Ovary (tissue), 10 donors: ENCODE measurements at places on chromosomes 1 and 21. TPM values are rescaled to one million over a fixed set of nuclear protein-coding genes. Genes with fewer than 3 reads are reported as not detected.

The SHE gene
- polyA plus RNA-seq = 6.9 TPM

- no peaks in the 10 kb centered on the region for H3K4me1 ChIP-seq
- no peak overlapping the region for H3K4me3 ChIP-seq
- no peaks in the 10 kb centered on the region for H3K27me3 ChIP-seq
- no peaks in the 10 kb centered on the region for H3K36me3 ChIP-seq
- no peak for DNase-seq
Observed at GRCh38 chr21:40021558-40022351, 154.5 kb downstream of the PCP4 start.

- no peak for DNase-seq
- H3K27ac ChIP-seq = no peak within 1 kb of the TSS
- H3K4me1 ChIP-seq = no peaks in the 10 kb centered on the region
- no peak within 1 kb of the TSS for H3K4me3 ChIP-seq
- H3K27me3 ChIP-seq = no peaks in the 10 kb centered on the region
- H3K36me3 ChIP-seq = no peaks in the 10 kb centered on the region
Observed at GRCh38 chr1:161089251-161089924, at the start of gene NECTIN4. TSS of gene NECTIN4 (minus strand) at chr1:161089558. CDS start at chr1:161089296, 262 bp downstream.

DNA sequence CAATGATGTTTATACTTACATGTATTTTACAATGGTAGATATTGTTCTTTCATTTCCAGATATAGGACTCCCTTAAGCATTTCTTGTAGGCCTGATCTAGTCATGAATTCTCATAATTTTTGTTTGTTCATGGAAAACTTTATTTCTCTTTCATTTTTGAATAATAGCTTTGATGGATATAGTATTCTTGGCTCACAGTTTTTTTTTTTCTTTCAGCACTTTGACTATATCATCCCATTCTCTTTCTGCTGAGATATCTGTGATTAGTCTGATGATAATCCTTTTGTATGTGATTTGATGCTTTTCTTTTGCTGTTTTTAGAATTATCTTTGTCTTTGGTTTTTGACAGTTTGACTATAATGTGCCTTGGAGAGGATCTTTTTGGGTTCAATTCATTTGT lies 24.1 kb upstream of the CHODL start:
- no peak for DNase-seq
- no peaks in the 10 kb centered on the region for H3K27me3 ChIP-seq
- H3K36me3 ChIP-seq = no peaks in the 10 kb centered on the region
- H3K4me1 ChIP-seq = no peaks in the 10 kb centered on the region
- H3K27ac ChIP-seq = no peak overlapping the region

The ZNF683 gene
- polyA plus RNA-seq = not detected

DNA sequence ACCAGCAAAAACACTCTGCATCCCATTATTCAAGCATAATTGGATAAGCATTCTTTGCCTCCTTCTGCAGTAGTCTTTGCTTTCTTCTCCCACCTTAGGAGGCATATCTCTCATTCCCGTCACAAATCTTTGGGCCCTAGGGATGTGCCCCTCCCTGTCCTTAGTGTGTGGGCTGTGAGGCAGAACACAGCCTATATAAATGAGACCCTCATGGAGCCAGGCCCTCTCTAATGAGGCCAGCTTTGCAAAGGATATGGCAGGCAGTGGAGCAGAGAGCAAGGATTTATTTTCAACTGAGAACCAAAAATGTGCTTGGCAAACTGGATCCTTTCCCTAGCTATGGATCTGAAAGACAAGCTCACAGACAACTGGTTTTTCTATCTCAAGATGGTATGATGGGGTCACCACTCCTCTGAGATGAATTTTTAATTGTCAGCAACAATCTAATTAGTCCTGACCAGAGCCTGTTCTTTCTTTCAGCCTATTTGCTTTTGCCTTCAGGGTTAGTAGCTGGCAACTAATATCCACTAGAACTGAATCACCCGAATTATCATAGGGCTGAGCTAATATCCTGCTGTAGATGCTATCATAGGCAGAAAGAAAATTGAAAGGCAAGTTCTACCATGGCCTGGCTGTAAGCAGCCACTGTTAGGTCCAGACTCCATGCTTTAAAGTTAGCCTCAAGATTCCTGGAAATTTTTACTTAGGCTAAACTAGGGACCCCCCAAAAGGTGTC lies 134.2 kb downstream of the SYT2 start:
- no peak overlapping the region for H3K4me3 ChIP-seq
- H3K4me1 ChIP-seq = peaks cover 26% of the 10 kb centered on the region
- peak overlapping the region; percentile 39 for H3K27ac ChIP-seq

GRCh38 chr1:48127735-48128685 lies 94.5 kb upstream of the SLC5A9 start:
- DNase-seq = no peak
- H3K4me3 ChIP-seq = no peak overlapping the region
- no peak overlapping the region for H3K27ac ChIP-seq
- H3K27me3 ChIP-seq = no peaks in the 10 kb centered on the region
- H3K36me3 ChIP-seq = no peaks in the 10 kb centered on the region

DNA sequence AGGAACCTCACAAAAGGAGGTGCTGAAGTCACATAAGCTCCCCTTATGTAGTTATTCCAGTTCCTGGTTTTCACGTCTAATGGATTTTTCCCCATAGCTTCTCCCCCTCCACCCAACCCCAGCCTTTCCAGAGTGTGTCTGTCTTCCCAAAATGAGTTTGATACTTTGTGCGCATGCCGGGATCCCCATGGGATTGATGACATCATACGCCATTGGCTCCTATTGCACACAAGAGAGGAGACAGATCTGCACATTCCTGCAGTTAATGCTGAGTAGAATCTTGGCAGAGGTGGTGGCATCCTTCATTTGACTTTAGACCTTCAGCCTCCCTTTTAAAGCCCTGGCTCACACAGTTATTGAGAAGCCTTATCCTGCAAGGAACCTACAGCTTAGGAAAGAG lies 71.4 kb downstream of the DDR2 start:
- no peak overlapping the region for H3K27ac ChIP-seq
- no peak for DNase-seq
- no peaks in the 10 kb centered on the region for H3K36me3 ChIP-seq
- no peaks in the 10 kb centered on the region for H3K27me3 ChIP-seq
- H3K4me1 ChIP-seq = peaks cover 27% of the 10 kb centered on the region

- H3K4me3 ChIP-seq = no peak overlapping the region
- H3K4me1 ChIP-seq = no peaks in the 10 kb centered on the region
- no peaks in the 10 kb centered on the region for H3K27me3 ChIP-seq
- H3K36me3 ChIP-seq = no peaks in the 10 kb centered on the region
- DNase-seq = no peak
- H3K27ac ChIP-seq = no peak overlapping the region
Observed at GRCh38 chr1:200437556-200438203, 27.8 kb upstream of the ZNF281 start.

GRCh38 chr1:230139741-230140140 lies 72.7 kb downstream of the GALNT2 start:
- peaks cover 22% of the 10 kb centered on the region for H3K4me1 ChIP-seq
- H3K36me3 ChIP-seq = no peaks in the 10 kb centered on the region
- no peak for DNase-seq
- no peaks in the 10 kb centered on the region for H3K27me3 ChIP-seq
- H3K27ac ChIP-seq = no peak overlapping the region

The OR2W3 gene
- 0.22 TPM for polyA plus RNA-seq

DNA sequence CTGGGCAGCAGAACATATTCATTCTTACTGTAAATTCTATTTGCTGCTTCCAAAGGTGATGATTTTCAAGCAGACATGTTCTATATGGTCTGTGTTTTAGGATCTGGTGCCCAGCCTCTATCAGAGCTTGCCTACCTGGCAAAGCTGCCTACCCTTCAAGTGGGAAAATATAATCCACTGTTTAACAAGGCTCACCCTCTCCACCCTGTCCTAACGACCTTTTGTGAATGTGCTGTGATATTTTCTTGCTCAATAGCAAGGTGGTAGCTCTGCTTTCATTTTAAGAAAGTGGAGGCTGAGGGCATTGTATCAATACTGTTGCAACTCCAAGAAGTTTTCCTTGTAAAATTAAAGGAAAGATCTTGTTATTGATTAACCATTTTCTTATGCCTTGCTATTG lies 26.0 kb upstream of the AGO1 start:
- H3K27me3 ChIP-seq = no peaks in the 10 kb centered on the region
- no peak overlapping the region for H3K4me3 ChIP-seq
- peaks cover under 1% of the 10 kb centered on the region for H3K4me1 ChIP-seq
- no peak for DNase-seq
- H3K36me3 ChIP-seq = no peaks in the 10 kb centered on the region
- H3K27ac ChIP-seq = no peak overlapping the region

The ZBTB8B gene
- polyA plus RNA-seq = 0.10 TPM

The HSD11B1 gene
- polyA plus RNA-seq = 32.0 TPM

The HAO2 gene
- polyA plus RNA-seq = not detected

GRCh38 chr1:84247425-84248220 lies 53.9 kb upstream of the SAMD13 start:
- H3K27ac ChIP-seq = no peak overlapping the region
- no peak for DNase-seq
- no peaks in the 10 kb centered on the region for H3K4me1 ChIP-seq
- H3K36me3 ChIP-seq = no peaks in the 10 kb centered on the region
- no peak overlapping the region for H3K4me3 ChIP-seq

- DNase-seq = no peak
- peak overlapping the region; percentile 95 for H3K27ac ChIP-seq
Observed at GRCh38 chr1:19980314-19980713, 896 bp upstream of the PLA2G2A start.

- no peak overlapping the region for H3K27ac ChIP-seq
- no peak for DNase-seq
- H3K27me3 ChIP-seq = no peaks in the 10 kb centered on the region
Observed at GRCh38 chr1:41812051-41812450, 106.7 kb downstream of the HIVEP3 start.

DNA sequence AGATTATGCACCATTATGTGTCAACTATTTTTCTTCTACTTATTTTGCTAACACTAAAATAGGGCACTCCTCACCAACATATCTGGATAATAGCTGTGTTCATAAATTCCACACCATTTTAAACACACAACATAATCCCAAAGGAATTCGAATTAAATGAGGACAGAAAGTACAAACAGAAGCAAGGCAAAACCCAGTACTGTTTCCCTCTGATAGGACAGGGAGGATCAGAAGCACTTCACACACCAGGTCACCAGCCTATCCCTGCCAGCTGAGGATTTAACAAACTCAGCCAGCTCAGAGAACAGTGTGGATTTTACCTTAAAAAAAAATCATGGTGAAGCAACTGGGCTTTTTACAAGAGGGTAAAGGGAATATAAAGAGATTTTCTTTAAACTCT lies 20.0 kb downstream of the CRYZ start:
- DNase-seq = no peak
- H3K36me3 ChIP-seq = no peaks in the 10 kb centered on the region
- no peaks in the 10 kb centered on the region for H3K4me1 ChIP-seq
- H3K27me3 ChIP-seq = no peaks in the 10 kb centered on the region
- H3K27ac ChIP-seq = no peak overlapping the region
- H3K4me3 ChIP-seq = no peak overlapping the region

DNA sequence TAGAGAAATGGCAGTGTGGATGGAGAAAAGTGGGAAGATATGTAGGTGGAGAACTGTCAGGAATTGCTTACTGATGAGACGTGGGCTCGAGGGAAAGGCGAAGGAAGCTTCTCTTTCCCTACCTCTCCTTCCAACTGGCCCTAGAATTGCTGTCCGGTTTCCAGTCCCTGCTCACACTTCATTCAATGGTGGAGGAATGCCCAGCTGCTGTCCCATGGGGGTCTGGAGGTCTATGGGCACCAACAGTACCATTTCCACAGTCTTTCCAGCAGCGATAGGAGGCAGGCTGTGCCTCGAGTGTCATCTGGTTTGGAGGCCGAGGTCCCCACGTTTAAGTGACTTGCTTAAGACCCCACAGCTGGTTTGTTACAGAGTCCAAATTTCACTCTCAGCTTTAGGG lies 31.5 kb upstream of the CD1D start:
- peaks cover 5% of the 10 kb centered on the region for H3K4me1 ChIP-seq
- H3K4me3 ChIP-seq = peak overlapping the region; percentile 35
- no peaks in the 10 kb centered on the region for H3K27me3 ChIP-seq
- DNase-seq = no peak
- H3K36me3 ChIP-seq = no peaks in the 10 kb centered on the region

GRCh38 chr1:199937661-199938060 lies 89.8 kb upstream of the NR5A2 start:
- H3K27me3 ChIP-seq = no peaks in the 10 kb centered on the region
- H3K27ac ChIP-seq = no peak overlapping the region
- H3K4me3 ChIP-seq = no peak overlapping the region
- H3K36me3 ChIP-seq = no peaks in the 10 kb centered on the region
- no peak for DNase-seq
- no peaks in the 10 kb centered on the region for H3K4me1 ChIP-seq

The DIRAS3 gene
- polyA plus RNA-seq = 58.3 TPM

DNA sequence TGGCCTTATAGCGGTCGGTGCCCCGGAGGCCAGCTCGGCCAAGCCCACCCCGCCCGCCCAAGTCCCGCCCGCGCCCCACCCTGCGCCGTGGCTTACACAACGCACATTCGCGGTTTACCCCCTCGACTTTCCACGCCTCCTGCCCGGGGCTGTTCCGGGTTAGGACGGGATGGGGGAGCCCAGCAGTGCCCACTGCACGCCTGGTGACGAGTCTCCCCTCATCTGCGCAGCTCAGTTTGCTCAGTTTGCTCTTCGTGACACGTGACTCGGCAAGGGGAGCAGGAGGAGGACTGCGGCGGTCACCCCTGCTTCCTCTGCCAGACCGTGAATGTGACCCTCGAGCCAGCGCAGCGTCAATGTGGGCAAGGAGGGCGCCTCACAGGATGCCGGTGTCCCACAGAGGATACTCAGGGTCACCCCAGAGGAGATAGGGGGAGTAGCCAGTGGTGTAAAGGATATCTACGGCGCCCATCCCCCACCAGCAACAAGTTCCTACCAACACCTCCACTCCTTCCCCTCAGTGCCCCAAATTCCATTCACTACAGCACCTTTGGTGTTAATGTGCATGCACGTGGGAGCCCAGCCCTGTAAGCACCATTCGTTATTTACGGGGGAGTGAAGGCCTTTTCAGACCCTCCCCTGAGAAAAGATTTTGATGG lies 350 bp upstream of the S100A6 start:
- DNase-seq = peak; percentile 89
- peaks cover 18% of the 10 kb centered on the region for H3K4me1 ChIP-seq
- peak overlapping the region; percentile 97 for H3K27ac ChIP-seq

- no peak overlapping the region for H3K27ac ChIP-seq
- H3K4me3 ChIP-seq = no peak overlapping the region
- no peak for DNase-seq
- no peaks in the 10 kb centered on the region for H3K27me3 ChIP-seq
- H3K36me3 ChIP-seq = no peaks in the 10 kb centered on the region
Observed at GRCh38 chr21:31185663-31186062, 147.4 kb upstream of the KRTAP19-8 start.

The MAP3K7CL gene
- 7.9 TPM for polyA plus RNA-seq

GRCh38 chr1:231810415-231810814 lies 183.8 kb downstream of the DISC1 start:
- H3K4me1 ChIP-seq = peaks cover 2% of the 10 kb centered on the region
- no peaks in the 10 kb centered on the region for H3K27me3 ChIP-seq
- H3K4me3 ChIP-seq = no peak overlapping the region
- no peak overlapping the region for H3K27ac ChIP-seq
- H3K36me3 ChIP-seq = no peaks in the 10 kb centered on the region
